ENCODE measurements at places on chromosomes 13 and 19. TPM values are rescaled to one million over a fixed set of nuclear protein-coding genes. Genes with fewer than 3 reads are reported as not detected.

DNA sequence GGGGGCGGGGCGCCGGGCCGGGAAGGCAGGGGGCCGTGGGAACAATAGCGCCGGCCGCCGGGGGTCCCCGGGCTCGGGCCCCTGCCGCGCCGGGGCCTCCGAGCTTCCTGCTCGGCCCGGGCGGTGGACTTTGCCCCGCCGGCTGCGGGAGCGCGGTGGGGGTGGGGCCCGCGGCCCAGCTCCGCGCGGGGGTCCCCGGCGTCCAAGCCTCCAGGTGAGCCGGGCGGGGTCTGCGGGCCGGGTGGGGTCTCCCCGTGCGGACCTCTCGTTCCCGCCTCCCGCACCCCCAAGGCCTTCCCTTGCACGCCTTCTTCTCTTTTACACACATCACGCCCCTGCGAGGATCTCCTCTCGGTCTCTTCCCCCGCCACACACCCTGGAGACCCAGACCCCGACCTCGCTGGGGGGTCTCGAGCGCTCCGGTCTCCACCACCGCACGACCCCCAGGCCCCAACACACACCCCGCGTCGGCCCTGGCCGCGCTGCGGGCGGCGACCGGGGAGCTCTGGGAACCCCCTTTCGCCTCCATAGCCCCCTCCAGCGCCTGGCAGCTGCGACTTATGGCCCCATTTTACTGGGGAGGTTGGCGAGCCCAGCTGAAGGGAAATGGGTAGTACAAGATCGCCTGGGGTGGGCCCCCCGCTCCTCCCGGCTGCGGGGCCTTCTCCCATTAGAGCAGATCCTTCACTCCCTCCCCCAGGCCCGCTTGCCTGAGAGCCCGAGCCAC lies 711 bp downstream of the CAMSAP3 start:
- no peak for DNase-seq

GRCh38 chr19:3651684-3652083 lies 25.1 kb upstream of the CACTIN start:
- DNase-seq: no peak

Gene SLITRK6
- 50.7 TPM for polyA plus RNA-seq

Gene DCT
- 0.36 TPM for polyA plus RNA-seq

Gene PSPC1
- 66.8 TPM for polyA plus RNA-seq

- no peak for DNase-seq
These were observed 172.3 kb downstream of the DIAPH3 start for GRCh38 chr13:59991395-59991794.

GRCh38 chr13:62489731-62490130 lies 1074.1 kb upstream of the PCDH20 start:
- DNase-seq: peak; percentile 8

GRCh38 chr13:99366075-99366987 lies 59.1 kb upstream of the GPR183 start:
- no peak for DNase-seq

- no peak for DNase-seq
These were observed 57.8 kb upstream of the C1QTNF9B start for GRCh38 chr13:23955064-23955463.

- no peak for DNase-seq
These were observed 11.8 kb upstream of the FBN3 start for GRCh38 chr19:8161135-8161646.

Gene HIF3A
- polyA plus RNA-seq: 149 TPM

Gene ZNF136
- 17.2 TPM for polyA plus RNA-seq

DNA sequence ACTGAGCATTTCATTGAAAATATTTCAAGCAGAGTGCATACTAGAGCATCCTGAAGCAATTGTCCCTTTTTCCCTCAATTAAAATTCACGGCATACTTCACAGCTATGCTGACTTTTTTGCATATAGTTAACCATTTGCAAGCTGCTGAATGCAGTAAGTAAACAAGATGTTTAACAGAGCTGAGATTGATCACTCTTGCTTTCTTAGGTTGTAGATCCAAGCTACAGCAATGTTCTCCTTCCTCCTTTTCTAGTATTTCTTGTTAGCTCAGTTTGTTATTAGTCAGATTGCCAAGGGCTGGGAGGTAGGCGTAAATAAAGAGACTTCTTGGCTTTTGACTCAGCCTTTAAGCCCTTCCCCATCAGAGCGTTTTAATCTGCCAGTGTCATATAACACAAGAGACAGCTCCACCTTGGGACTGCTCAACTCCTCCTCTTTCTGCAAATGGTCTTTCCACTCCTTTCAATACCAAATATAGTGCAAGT lies at the start of gene SLITRK6:
Gene SLITRK6, minus strand, starts transcription at position 323 of the 486 bp plus-strand sequence. CDS start 2,911 bp downstream, outside the sequence.
- DNase-seq: peak; percentile 51

GRCh38 chr19:50377051-50377461 lies 799 bp downstream of the NR1H2 start:
- no peak for DNase-seq

DNA sequence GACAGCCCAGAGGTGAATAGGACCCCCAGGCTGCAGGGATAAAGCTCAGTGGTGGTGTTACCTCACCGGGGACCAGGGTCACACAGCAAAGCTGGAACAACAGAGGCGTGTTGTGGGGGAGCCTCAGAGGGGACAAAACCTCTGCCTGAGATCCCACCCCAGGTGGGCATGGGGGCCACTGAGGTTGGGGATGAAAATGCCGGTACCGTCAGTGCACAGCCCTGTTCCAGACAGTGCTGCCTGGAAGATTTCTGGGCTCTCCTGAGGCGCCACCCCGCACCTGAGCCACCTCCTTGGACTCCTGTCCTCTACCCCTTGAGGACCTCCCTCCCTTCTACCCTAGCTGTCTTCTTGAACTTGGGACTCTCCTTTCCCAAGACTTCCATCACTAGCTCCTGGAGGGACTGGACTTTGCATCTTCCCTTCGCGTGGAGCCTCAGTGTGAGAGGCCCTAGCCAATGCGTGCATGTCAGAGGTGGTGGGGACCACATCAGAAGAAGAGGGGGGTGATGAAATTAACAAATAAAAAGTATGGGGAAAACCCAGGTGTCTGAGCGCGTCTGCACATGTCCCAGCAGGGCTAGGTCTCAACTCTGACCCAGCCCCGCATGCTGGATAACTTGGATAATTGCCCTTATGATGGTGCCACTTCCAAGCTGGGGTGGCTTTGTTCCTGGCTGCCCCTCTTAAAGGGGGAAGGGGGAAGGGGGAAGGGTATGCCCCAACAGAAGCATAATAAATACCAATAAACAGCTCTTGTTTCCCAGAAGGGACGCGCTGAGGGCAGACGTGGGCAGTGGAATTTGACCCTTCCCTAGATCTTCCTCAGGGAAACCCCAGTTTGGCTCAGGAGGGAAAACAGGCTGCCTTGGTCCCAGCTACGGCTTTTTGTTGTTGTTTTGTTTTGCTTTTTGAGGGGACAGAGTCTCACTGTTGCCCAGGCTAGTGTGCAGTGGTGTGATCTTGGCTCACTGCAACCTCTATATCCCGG lies 11.6 kb downstream of the CNFN start:
- DNase-seq: no peak

GRCh38 chr13:62302341-62302740 lies 886.7 kb upstream of the PCDH20 start:
- no peak for DNase-seq

- DNase-seq: no peak
These were observed 151.6 kb downstream of the FOXO1 start for GRCh38 chr13:40514802-40515201.

DNA sequence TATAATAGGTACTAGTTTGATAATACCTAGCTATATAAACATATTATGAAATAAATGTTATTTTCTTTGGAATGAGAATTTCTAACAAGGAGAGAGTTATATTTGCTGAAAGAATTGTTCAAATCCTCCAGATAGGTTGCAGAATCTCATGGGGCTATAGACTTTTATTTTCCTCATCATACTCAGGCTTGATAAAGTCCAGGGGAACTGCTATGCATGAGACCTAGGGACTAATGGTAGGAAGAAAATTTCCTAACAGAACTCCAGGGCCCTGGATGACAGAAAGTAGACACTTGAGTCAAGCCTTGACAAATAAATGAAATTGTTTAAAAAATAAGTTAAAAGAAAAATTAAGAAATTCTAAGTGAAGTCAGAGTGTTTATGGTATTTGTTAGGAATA lies 138.5 kb upstream of the DACH1 start:
- no peak for DNase-seq

GRCh38 chr13:73776151-73776785 lies 357.9 kb downstream of the KLF12 start:
- no peak for DNase-seq

Gene SACS
- polyA plus RNA-seq: 19.8 TPM

DNA sequence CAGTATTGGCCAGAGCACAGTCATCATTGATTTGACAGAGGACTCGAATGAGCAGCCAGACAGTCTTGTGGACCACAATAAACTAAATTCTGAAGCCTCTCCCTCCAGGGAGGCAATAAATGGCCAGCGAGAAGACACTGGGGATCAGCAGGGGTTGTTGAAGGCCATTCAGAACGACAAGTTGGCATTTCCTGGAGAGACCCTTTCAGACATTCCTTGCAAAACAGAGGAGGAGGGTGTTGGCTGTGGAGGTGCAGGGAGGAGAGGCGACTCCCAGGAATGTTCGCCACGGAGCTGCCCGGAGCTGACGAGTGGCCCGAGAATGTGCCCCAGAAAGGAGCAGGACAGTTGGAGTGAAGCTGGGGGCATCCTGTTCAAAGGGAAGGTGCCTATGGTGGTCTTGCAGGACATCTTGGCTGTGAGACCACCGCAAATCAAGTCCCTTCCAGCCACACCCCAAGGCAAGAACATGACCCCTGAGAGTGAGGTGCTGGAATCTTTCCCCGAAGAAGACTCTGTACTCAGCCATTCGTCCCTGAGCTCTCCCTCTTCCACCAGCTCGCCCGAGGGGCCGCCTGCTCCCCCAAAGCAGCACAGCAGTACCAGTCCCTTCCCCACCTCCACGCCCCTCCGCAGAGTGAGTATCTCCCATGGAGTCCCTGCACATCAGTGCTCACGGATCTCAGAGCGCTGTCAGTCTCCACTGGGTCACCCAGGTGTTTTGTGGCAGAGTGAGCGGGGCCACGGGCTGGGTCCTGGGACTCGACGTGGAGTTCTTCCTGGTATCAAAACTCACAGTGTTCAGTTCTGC lies 6.9 kb downstream of the CHAF1A start:
- no peak for DNase-seq

- peak; percentile 30 for DNase-seq
These were observed 656.9 kb upstream of the MIR17HG start for GRCh38 chr13:90690458-90691080.

GRCh38 chr13:98892821-98893220 lies 85.0 kb downstream of the DOCK9 start:
- DNase-seq: peak; percentile 25

Gene UBA52
- 885 TPM for polyA plus RNA-seq

Gene CRB3
- polyA plus RNA-seq: 18.0 TPM

GRCh38 chr13:30676672-30677071 lies 58.7 kb upstream of the ALOX5AP start:
- DNase-seq: no peak

Gene IGSF23
- polyA plus RNA-seq: 0.33 TPM

Gene SYDE1
- 21.8 TPM for polyA plus RNA-seq

GRCh38 chr19:3879656-3880055 lies 829 bp upstream of the ATCAY start:
- DNase-seq: no peak

GRCh38 chr13:42926555-42926954 lies 65.5 kb downstream of the EPSTI1 start:
- no peak for DNase-seq

DNA sequence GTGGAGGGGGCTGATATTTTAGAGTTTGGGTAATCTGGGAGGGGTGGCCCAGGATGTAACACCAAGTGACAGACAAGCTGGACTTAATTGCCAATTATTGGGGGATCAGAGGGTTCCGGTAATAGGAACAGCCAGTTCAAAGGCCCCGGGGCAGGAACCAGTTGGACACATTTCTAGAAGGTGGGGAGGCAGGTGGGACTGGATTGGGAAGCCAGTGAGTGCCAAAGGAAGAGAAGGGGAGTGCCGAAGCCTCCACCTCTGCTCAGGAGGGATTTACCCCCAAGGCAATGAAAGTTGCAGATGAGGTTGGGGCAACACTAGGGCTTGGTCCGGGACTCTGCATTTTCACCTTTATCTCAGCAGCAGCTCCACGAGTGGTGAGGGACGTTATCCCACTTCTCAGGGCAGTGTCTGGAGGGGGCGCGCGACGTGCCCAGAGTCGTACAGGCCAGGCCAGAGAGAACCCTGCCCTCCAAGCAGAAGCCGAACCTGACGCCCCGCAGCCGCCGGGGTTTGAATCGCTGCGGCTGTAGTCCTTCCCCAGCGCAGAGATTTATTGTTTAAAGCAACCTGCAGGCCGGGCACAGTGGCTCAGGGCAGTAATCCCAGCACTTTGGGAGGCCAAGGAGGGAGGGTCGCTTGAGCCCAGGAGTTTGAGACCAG lies 5.7 kb upstream of the JUND start:
- no peak for DNase-seq

DNA sequence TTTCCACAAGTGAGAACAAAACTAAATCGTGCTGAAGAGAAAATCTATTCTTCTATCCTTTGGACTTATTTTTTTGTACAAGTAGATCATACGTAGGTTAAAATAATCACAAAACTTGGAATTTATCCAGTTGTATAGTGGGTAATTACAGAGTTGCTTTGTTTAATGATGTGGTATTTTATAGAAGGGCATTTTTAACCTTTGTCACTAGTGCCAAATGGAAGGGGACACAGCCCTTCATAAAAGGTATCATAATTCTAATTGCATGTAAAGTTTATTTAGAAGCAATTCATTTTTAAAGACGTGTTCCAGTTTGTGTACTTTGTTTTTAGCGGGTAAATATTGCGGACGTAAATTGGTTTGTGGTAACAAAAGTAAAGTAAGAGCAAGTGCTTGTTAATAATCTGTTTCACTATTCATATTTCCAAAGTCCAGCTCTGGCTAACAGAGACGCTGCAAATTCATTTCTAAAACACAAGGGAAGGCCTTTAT lies 99.5 kb downstream of the ERCC5 start:
- no peak for DNase-seq

- DNase-seq: no peak
These were observed 940.4 kb upstream of the SLC10A2 start for GRCh38 chr13:104006625-104007075.

Gene EDNRB
- 110 TPM for polyA plus RNA-seq

Gene TRIM28
- polyA plus RNA-seq: 528 TPM

Gene IFNL1
- polyA plus RNA-seq: not detected

GRCh38 chr13:110705356-110705825 lies 525 bp downstream of the CARS2 start:
- DNase-seq: no peak

Gene CERS1
- polyA plus RNA-seq: 3.7 TPM

GRCh38 chr13:98873377-98874028 lies 104.4 kb downstream of the DOCK9 start:
- DNase-seq: no peak
